ENCODE measurements at places on chromosomes 2 and 18.

DNA sequence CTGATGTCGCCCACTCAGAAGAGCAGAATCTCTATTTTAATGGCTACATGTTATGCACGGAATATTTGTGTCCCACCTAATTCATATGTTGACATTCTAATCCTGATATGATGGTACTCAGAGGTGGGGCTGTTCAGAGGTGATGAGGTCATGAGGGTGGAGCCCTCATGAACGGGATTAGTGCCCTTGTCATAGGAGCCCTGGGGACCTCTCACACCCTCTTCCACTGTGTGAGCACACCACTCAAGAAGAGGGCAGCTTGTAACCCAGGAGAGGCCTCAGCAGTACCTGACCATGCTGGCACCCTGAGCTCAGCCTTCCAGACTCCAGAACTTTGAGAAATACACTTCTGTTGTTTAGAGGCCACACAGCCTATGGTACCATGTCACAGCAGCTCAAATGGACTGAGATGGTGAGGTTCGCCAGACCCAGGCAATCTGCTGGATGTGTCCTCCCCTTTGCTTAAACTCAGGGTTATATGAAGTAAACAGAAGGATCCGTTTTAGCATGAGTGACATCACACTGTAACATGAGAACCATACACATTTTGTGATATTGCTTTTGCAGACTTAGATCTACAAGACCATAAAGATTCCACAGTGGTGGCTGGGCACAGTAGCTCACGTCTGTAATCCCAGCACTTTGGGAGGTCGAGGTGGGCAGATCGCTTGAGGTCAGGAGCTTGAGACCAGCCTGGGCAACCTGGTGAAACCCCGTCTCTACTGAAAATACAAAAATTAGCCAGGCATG, 48.7 kb downstream of the ATOH8 start:
- DNase-seq = peak; percentile 30

DNA sequence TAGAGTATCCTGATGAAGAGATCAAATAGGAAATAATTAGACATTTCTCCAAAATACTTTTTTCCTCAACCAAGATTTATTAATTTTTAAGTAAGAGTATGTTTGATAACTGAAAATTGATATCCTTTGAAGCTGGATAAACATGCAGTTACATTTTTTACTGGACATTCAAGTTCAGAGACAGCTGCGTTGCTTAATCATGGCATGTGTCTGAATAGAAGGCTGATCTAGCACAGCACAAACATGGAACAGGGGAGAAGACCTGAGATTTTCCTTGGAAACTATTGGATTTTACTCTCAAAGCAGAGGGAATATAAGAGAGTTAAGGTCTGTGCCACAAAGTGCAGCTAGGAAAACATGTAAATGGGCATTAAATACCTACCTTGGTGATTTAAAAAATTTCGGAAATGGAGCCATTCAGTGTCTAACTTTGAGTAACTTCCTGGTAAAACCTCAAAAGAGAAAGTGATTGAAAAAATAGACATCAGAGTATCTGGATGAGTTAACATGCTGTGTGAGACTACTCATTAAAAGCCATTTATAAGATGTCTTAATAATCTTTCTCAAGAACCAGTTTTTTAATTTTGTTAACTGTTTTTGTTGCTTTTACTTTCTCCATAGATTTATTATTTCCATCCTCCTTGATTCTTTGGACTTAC, 31.8 kb downstream of the CRIM1 start:
- DNase-seq = no peak

GRCh38 chr2:75729861-75730260, 19.1 kb upstream of the GCFC2 start:
- DNase-seq = no peak

DNA sequence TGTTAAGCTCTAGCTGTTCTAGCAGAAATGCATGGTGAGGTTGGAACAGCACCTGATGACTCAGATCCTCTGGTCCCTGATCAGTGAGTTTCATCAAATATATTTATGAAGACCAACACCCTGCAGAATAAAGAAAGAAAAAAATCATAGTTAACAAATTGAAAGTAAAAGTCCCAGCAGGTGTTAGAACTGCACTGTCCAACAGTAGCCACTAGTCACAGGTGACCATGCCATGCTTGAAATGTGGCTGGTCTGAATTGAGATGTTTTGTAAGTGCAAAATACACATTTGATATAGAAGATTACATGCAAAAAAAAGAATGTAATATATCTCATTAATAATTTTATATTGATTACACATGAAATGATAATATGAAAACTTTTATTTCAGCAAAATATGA, 1010.7 kb upstream of the ZEB2 start:
- DNase-seq = peak; percentile 33

DNA sequence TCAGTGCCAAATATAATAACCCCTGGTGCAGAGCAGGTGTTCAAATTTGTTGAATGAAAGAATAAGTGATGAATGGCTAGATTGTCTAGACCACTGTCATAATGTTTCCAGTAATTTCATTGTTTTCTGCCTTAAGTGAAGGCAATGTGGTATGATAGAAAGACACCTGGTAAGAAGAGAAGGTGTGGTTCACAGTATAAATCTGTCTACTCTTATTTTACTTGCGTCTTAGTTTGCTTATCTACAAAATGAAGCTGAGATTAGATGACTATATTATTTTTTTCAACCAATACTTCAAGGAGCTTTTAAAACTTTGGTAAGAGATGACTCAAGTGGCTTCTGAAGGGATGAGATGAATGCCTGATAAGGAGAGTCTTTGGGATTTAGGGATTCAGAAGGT, 788.4 kb downstream of the EPHA4 start:
- no peak for DNase-seq

DNA sequence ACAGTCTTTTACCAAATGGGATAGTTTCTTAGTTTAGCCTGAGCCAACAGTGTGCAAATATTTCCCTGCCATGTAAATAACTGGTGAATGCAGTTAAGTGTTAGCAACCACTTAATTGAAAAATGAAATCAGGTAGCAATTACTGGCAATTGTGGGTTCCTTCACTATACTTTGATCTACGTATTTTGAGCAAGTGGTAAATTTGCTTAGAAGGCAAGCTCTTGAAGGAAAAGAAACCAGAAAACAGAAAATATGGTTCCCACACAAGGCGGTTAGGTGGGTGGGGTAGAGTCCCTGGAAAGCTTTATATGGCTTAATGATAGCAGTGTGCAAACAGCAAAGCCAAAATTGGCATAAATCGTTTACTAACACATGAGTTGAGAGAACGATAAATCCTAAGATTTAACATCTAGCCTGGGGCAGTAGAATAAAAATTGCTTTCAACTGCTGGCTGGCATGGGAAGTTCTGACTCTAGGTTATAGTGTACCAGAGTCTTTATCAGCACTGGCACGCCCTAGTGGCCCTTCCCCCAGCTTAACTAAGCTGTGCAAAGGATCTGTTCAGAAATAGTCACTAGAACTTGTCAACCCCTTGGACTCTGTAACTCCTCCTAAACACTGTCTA, 17.0 kb downstream of the SLC9A2 start:
- DNase-seq = no peak

- peak; percentile 11 for DNase-seq
These were observed 708 bp upstream of the RPIA start for GRCh38 chr2:88690591-88691338.
